ENCODE measurements at places on chromosomes 3 and 15.
A peak's percentile ranks its signal among the peaks of the same experiment; 100 is the strongest.

DNA sequence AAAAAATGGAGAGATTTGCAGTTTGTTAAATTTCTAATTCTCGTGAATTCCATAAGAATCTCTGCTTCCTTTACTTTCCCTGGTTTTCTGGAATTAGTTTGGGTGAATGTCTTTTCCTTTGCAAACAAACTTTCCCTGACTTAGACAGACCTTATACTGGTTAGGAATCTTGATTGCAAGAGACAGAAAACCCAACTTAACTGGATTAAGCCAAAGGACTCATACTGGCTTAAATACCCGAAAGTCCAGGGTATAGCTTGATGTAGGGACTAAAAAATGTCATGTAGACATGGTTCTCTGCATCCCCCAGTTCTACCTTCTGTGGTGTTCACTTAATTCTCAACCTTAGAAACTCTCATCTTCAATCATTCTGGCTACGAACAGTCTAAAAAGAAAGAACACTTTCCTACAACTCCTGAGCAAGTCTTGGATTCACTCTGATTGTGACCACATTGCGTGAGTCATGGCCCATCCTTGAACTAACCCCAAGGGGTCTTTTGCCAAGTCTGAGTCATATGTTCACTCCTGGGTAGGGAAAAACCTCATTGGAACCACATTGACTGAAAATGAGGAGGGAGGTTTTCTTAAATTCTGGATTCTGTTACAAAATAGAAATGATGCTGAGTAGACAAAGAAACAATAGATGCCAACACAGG, 136.0 kb upstream of the DAZL start:
- no peak for DNase-seq

DNA sequence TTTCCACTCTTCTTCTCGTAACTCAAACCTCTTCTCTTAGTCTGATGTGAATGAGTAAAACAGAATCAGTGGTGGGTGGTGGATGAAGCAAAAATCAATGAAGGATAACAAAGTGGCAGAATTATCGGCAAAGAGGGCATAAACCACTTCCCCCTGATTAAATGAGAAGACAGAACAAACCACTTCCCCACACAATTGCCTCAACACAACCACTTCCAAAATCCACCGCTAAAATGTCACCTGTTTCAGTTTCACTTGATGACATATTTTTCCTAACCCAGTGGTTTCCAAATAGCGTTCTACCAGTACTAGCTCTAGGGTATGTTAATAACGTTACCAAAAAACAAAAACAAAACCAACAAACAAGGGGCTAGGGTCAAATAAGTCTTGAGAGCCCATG, 478.7 kb upstream of the WNT5A start:
- no peak for DNase-seq

GRCh38 chr3:110301781-110302180, 769.8 kb upstream of the NECTIN3 start:
- no peak for DNase-seq

DNA sequence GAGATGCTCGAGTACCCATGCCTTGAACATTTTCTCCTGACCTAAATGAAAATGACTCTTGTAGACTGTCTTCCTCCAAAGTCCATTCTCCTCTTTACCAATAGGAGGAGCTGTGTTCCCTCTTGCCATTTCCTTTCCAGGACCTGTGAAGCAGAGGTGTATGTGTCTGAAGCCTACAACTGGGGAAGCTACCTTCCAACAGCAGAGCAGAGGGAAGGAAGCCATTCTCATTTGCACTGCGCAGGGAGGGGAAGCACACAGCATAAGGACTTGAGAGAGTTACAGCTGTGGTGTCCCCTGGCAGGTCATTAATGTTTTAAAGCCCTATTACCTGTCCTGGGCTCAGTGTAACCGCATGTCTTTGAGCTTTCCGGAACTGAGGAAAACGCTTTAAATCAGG, 38.7 kb downstream of the HSPBAP1 start:
- peak; percentile 78 for DNase-seq

GRCh38 chr3:78893161-78893560, 874.6 kb downstream of the ROBO1 start:
- no peak for DNase-seq

DNA sequence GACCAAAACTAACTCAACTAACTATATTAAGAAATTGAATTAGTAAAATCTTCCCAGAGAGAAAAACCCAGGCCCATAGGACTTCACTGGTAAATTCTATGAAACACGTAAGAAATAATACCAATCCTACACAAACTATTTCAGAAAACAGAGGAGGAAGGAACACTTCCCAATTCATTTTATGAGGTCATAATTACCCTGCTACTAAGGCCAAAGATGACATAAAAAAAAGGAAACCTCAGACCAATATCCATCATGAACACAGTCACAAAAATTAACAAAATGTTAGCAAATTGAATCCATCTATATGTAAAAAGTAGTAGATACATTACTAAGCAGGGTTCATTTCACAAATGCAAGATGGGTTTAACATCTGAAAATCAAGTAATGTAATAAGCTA, 3.5 kb downstream of the EDC3 start:
- no peak for DNase-seq

DNA sequence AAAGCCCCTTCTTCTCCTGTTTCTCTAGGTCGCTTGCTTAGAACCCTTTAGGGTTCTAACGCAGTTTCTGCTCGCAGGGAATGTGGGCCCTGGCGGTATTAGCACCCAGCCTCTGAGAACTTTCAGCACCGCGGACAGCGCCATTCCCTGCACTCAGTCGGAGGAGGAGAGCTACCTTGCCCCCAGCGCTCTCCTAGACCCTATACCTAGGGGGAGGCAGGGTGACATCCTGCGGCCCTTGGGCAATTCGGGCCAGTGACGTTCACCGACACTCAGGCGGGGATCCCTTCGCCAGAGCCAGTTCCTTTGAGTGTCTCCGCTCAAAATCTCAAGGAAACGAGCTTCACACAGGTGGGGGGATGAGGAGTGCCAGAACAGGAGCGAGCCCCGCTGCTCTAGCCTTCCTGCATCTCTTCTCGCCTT, 1.3 kb downstream of the SLC7A14 start:
- DNase-seq: peak; percentile 86

GRCh38 chr15:60773255-60773654, 294.3 kb upstream of the ICE2 start:
- DNase-seq: no peak

DNA sequence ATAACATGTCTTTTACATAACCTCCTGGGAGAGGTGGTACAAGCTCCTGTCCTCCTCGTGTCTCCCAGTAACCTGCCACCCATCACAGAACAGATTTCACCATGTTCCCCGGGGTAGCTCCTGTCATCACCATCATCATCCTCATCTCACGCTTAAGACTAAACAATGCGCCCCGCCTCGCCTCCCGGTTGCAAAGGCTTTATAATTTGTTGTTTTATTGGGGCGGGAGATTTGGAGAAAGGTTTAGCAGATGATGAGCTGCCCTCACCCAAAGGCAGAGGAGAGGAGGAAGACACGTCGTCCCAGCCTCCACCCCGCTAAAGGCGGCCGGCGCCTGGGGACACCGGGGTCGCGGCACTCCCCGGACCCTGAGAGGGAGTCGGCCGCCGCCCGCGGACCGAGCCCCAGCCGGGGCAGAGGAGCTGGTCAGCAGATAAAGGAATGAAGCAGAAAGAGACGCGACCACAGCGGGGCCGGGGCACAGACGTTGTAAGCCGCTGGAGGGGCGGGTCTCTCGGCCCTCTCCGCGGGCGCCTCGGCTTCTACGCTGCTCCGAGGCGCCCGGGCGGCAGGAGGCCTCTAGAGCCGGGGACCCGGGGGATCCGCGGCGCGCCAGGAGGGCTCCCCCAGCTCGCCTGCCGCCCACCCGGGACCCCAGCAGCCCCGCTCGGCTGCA, 589 bp downstream of the HERC1 start:
- DNase-seq: peak; percentile 84

DNA sequence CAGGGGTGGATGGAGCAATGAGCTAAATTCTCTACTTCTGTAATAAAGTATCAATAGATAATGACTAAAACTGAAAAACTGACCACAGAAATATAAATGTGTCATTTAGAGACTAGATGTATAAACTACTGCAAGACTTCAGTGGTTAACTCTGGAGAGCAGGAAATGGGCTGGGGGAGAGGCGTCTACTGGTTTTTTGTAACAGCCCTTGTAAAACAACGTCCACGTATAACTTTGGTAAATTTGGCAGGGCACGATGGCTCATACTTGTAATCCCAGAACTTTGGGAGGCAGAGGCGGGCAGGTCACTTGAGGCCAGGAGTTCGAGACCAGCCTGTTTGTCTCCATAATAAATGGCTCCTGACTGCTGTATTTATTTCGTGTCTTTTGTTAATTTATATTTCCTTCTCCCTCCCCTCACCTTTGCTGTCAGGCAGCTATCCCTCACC, 12.5 kb downstream of the RAB27A start:
- peak; percentile 88 for DNase-seq

GRCh38 chr3:79247725-79248043, 520.1 kb downstream of the ROBO1 start:
- DNase-seq: no peak

DNA sequence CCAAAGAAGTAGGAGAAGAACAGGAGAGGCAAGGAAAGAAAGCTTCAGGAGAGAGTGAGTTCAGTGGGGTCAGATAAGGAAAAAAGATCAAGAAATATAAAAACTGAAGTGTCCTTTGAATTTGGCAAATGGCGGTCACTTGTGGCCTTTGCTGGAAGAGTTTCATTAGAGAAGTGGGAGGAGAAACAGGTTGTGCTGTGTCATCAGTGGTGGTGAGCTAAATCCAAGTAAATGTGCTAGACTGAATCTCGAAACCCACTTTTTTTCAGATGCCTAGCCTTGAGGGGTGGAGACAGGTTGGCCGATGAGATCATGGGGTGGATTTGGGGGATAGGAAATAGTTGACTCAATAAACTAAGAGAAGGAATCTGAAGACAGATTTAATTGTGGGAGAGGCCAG, 43.7 kb downstream of the CHRD start:
- DNase-seq: no peak

- no peak for DNase-seq
These were observed 26.0 kb downstream of the CPNE4 start for GRCh38 chr3:132008837-132009236.

- DNase-seq: no peak
These were observed 74.7 kb upstream of the SNRK start for GRCh38 chr3:43211681-43212080.

DNA sequence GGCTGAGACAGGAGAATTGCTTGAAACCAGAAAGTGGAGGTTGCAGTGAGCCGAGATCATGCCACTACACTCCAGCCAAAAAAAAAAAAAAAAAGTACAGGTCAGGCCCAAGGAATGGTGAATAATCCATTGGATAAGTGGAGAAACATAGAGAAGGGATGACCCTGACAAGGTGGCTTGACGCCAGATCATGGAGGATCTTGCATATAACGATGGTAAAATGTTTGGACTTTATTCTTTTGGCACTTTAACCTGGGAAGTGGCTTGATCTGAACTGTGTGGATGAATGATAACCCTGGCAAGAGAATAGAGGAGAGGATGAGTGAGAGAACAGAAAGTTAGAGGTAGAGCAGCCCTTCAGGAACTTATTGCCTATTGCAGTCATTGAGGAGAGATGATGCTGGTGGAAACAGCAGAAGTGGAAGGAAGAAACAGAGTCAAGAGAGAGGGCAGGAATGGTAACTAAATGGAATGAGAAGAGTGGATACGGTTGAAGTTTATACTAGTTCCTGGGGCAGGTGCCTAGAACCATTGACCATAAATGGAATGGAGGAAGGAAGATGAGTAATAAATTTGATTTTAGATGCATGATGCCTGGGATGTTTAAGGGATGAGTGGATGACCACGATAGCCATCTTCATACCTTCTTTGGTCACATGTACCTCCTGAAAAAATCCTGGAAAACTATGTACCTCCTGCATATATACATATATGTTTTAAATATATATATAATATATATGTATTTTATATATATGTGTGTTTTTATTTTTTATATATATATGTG, 57.8 kb downstream of the BLM start:
- no peak for DNase-seq

GRCh38 chr15:58038426-58039078, 27.0 kb downstream of the ALDH1A2 start:
- no peak for DNase-seq

DNA sequence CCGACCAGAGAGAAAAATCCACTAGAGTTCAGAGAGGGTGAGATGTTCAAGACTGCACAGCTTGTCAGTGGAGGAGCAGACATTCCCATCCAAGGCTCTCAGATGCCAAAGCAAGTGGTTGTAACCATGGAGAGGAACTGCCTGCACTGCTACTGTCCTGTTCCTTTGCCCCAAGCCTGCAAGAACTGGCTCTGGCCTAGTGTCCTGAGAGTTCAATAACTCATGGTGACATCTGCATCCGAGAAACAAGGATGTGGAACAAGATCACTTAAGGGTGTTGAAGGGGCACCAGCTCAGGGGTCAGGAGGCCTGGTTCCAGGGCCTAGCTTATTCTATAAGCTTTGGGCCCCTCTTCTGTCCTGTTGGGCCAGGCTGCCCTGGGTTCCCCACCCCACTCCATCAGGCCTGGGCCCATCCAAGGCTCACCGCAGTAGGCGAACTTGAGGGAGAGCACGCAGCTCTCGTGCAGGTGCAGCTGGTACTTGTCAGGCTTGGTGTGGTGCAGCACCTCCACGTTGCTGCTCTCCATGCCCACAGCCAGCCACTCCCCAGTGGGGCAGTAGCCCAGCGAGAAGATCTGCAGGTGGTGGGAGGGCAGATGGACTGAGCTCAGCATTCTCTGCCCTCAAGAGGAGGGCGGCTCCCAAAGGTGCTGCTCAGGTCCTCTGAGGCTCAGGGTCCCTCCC, 45.6 kb downstream of the TLE3 start:
- DNase-seq: no peak

- DNase-seq: no peak
These were observed 32.0 kb downstream of the GATM start for GRCh38 chr15:45346381-45346780.

GRCh38 chr3:171225165-171225564, 198.6 kb upstream of the SLC2A2 start:
- DNase-seq: peak; percentile 73

DNA sequence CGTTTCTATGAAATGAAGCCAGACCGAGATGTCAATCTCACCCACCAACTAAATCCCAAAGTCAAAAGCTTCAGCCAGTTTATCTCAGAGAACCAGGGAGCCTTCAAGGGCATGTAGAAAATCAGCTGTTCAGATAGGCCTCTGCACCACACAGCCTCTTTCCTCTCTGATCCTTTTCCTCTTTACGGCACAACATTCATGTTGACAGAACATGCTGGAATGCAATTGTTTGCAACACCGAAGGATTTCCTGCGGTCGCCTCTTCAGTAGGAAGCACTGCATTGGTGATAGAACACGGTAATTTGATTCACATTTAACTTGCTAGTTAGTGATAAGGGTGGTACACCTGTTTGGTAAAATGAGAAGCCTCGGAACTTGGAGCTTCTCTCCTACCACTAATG, 41.9 kb upstream of the TRA2B start:
- DNase-seq: no peak

DNA sequence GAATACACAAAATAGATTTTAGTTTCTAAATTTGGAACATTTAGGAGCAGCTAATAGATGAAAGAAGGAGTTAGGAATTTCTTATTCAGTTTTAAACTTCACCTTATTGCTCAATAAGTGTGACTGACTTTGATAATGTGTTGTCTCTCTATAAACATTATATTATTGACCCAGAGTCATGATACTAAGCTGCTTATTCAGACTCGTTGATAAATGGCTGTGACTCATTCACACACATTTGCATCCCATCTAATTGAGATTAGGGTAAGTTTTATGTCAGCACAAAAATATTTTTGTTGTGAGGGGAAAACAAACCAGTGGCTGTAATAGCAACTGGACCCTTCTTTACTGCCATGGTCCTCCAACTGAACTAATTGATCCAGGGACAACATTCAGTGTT, 137.6 kb downstream of the GOLIM4 start:
- no peak for DNase-seq

Measured in activated CD4-positive, alpha-beta T cell treated with anti-CD3 and anti-CD28 coated beads, Interleukin-2, amount 10 ng/mL, durations not matched to agents 24 days and 14 days (primary cell).